ENCODE measurements at places on chromosomes 16 and 17. TPM values are rescaled to one million over a fixed set of nuclear protein-coding genes. Genes with fewer than 3 reads are reported as not detected.

Gene C17orf50
- not detected for total RNA-seq

Gene QPRT
- 60.3 TPM for total RNA-seq

GRCh38 chr17:31548709-31549108, 157.2 kb downstream of the RAB11FIP4 start:
- DNase-seq: no peak

Gene PRR29
- 0.55 TPM for total RNA-seq

Gene TPSG1
- not detected for total RNA-seq

GRCh38 chr16:57617604-57618111, 10.8 kb upstream of the ADGRG1 start:
- DNase-seq: no peak

DNA sequence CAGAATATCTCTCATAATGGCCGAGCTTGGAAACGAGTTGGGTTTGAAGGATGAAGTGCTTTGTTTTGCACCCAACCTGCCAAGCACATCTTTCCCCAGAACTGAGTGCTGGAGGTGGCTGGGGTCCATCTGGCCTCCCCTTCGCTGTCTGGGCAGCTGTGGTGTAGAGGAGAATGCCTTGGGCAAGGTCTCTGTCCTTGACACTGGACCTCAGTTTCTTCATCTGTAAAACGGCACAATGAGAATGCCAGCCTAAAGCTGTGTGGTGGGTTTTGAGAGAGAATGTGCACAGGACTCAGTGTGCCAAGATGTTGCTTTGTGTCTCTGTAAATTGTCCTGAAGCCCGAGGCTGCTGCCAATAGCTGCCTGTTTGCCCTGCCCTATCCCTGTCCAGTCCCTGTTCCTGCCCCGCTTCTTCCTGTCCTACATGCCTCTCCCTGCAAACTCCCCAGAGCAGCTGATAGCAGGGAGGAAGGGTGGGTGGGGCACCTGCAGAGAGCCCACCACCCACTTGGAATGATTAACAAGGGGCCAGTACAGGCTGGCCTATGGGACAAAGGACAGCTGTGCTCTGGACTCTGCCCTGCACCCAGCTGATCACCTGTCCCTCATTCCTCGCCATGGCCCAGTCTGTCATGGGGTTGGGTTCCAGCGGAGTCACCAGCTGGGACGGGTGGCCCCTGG, 15.3 kb downstream of the LASP1 start:
- DNase-seq: no peak

All from kidney epithelial cell (primary cell).